ENCODE measurements at places on chromosomes 1 and 21.

DNA sequence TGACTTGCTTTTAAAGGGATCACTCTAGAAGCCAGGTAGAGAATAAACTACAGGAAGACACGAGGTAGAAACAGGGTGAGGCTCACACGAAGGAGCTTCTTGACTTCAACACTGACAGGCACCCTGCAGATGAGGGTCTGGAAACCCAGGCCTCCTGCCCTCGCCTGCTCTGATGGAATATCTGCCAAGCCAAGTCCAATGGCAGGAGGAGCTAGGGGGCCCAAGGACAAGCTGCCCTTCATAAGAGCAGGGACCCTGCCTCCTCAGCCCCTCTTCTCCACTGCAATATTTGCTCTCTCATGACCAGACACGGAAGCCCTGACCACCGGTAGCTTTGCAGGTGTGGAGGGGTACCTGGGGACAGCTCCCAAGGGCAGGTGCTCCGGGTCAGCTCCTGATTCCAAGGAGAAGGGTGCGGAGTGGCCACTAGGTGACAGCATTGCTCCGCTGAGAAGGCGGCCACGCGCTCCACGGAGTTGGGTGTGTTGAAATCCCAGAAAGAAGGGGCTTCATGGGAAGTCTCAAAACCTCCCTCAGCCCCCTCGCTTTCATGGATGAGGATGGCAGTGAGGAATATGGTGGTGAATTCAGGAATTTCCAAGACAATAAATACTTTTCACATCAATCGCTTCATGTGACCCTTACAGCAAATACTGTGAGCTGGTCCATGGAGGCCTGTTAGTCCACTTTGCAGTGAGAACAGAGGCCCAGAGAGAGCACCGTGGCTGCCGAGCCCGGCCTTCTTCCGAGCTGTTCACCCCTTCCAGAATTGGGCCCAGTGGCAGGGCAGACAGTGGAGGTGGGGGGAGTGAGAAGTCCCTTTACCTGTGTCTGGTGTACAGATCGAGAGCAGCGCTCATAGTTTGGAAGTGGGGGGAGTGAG, 33.2 kb upstream of the PAX7 start:
- DNase-seq: peak; percentile 14

DNA sequence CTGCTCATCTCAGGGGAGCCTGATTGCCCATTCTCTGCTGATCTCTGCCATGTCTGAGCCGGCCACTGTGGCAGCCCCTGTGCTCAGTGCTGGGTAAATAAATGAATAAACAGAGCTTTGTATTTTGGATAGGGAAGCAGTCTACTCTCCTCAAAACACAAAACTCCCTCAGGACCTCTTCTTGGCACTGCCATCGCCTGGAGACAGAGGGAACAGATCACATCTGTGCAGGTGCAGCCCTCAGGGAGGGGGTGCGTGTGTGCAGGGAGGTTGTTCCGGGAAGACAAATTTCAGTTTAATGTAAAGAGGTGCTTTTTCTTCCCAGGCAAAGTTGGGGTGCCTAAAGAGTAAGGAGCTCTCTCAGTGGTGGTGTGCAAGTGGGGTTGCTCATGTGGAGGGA, 7.7 kb upstream of the FAM167B start:
- peak; percentile 70 for DNase-seq

DNA sequence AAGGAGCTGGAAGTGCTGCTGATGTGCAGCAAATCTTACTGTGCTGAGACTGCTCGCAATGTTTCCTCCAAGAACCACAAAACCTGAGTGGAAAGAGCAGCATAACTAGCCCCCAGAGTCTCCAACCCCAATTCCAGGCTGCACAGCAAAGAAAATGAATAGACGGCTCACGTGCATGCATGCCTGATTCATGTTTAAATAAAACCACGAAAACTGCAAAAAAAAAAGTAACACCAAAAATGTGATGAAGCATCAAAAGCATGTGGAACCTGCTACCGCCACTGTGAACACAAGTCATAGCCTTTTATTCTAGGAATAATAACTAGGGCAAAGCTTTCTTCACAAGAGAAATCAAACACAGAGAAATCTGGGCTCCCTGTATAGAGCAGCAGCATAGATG, 9.6 kb upstream of the TRNP1 start:
- DNase-seq: no peak

- peak; percentile 72 for DNase-seq
Measured at GRCh38 chr1:32904797-32905196, 3.6 kb upstream of the TMEM54 start.

DNA sequence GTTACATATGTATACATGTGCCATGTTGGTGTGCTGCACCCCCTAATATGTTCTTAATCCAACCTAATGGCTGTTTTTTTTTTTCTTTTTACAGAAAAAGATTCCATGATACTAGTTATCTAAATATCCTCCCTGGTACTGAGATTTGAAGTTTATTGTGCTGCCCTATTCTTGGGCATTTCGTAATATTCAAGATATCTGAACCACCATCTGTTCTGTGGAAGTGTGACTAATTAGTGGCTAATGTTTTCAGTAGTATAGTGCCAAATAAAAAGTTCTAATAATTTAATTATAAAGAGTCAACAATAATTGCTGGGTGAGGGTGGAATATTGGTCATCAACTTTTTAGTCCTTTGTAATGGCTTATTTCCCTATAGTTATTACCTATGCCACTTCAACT, 217.5 kb downstream of the GABPA start:
- no peak for DNase-seq

- no peak for DNase-seq
Measured at GRCh38 chr1:197783510-197783948, 8.2 kb upstream of the DENND1B start.

- DNase-seq: peak; percentile 15
Measured at GRCh38 chr1:84998642-84999280, 1.8 kb upstream of the MCOLN2 start.

- DNase-seq: no peak
Measured at GRCh38 chr1:110221119-110221518, 11.0 kb downstream of the KCNC4 start.

DNA sequence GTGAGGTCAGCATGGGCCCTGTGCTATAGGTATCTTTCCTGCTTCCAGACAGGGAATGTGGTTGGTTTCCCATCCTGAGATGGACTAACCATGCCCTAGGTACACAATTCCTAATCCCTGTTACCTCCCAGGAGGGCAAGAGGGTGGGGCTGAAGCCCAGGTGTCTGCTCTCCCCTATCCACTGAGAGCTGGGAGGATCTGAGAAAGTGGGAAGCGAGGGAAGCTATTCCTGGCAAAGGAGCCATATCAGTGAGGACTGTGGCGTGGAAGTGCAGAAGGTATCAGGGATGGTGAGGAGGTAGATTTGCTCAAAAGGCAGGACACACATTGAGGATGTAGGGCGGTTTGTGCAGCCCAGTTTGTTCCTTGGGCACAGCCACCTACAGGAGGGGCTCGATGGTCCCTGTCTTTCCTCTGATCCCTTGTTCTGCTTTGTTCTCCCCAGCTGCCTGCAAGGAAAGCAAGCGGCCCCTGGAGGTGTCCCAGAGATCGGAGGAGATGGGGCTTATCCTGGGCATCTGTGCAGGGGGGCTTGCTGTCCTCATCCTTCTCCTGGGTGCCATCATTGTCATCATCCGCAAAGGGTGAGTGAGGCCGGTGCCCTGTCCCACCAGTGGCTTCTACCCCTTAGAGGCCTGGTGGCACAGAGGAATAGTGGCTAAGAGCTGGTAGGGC, 48.1 kb downstream of the PTPRU start:
- DNase-seq: no peak

GRCh38 chr1:171220081-171220420, 28.2 kb upstream of the FMO1 start:
- no peak for DNase-seq

- no peak for DNase-seq
Measured at GRCh38 chr1:39648496-39648895, 9.1 kb upstream of the HEYL start.

GRCh38 chr1:53484705-53485477, 25.7 kb downstream of the DMRTB1 start:
- DNase-seq: no peak

GRCh38 chr1:29129916-29130315, 6.2 kb upstream of the TMEM200B start:
- no peak for DNase-seq

- no peak for DNase-seq
Measured at GRCh38 chr1:230228236-230228897, 161.3 kb downstream of the GALNT2 start.

GRCh38 chr1:15788624-15789301, 18.7 kb downstream of the UQCRHL start:
- DNase-seq: no peak

DNA sequence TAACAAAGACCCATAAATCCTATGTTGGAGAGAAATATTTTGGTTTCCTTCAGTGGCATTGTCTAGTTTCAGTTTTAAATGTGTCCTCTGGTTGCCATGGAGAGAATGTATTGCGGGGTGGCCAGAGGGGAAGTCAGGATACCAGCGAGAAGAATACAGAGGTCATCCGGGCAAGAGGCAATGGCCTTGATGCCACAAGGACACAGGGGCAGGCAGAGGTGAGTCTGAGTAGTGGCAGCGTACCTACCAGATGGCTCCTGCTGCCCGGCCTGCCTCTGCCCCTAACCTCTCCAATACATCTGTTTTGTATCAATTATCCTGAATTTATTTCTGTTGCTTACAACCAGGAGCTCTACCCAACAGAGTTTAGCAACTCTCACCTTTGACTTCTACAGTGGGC, 14.9 kb downstream of the KLHDC7A start:
- DNase-seq: no peak

GRCh38 chr1:79255421-79255820, 248.9 kb upstream of the ADGRL4 start:
- DNase-seq: no peak

DNA sequence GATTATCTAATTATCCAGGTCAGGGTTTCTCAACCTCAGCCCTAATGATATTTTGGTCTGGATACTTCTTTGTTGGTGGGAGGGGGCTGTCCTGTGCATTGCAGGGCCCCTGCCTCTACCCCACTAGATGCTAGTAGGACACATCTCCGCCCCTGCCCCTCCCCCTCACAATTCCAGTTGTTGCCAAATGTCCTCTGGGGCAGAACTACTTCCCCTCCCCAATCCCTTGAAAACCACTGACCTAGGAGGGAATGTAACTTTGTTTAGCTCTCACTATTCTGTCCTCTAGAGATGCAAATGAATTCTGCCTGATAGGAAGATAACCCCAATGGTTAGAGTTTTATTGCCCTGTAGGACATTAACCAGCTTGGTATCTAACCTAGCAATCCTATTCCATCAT, 8.1 kb downstream of the CACNA1S start:
- DNase-seq: no peak

DNA sequence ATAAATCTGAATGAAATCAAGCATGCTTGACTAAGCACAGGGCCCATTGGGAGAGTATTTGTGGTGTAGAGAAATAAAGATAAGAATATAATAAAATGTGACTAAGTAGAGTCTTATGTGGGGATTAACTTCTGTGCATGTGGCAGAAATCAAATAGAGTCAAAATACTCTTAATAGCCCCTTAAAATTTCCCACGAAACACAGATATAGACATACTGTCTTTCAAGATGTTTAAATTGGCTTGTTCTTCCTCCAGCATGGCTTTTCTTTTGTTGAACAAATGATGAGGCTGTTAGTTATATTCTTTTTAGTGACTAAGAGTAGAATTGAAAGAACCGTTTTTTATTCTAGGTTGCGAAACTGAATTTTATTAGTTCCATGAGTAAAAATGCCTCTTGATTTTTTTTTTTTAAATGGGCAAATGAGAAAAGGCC, 112.3 kb downstream of the RPS6KC1 start:
- no peak for DNase-seq

DNA sequence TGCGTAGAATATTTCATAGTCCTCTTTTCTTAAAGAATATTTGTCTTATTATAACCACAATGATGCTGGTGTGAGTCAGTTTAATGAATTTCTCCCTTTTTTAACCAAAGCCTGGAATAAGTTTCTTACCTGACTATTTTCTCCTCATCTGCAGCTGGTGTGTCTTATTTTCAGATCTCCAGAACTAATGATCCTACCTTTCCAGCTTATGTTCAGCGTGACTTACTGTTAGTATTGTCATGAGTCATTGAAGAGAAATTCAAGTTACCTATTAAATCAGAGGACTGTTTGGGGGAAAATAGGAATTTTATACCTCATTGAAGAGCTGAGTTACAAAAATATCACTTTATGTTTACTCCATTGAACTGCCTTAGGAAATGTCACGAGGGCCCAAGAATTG, 482.1 kb downstream of the RWDD3 start:
- no peak for DNase-seq

- no peak for DNase-seq
Measured at GRCh38 chr1:147551036-147551435, 9.7 kb downstream of the BCL9 start.

- DNase-seq: no peak
Measured at GRCh38 chr1:204618148-204618760, 67.3 kb downstream of the LRRN2 start.

DNA sequence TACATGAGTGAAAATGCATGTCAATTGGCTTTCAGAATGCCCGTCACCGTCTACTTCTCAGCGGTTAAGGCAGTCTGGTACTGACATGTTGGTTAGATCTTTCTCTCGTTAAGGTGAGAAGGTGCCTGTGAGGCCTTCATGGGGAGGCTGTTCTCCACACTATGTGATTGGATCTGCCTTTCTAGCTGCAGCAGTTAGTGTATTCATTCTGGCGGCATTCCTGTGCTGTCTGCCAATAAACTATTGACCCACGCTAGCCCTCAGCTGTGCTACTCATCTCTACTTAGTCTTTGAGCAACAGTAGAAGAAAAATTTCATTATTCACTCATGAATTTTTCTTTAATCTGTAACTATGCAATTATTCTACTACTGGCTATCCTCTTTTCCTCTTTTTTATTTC, 32.0 kb downstream of the CCSAP start:
- DNase-seq: no peak

GRCh38 chr1:243977094-243977493, 74.0 kb upstream of the ZBTB18 start:
- no peak for DNase-seq

GRCh38 chr21:32626621-32627196, 14.5 kb upstream of the CFAP298 start:
- DNase-seq: no peak

GRCh38 chr21:30014886-30015285, 75.1 kb upstream of the GRIK1 start:
- no peak for DNase-seq

DNA sequence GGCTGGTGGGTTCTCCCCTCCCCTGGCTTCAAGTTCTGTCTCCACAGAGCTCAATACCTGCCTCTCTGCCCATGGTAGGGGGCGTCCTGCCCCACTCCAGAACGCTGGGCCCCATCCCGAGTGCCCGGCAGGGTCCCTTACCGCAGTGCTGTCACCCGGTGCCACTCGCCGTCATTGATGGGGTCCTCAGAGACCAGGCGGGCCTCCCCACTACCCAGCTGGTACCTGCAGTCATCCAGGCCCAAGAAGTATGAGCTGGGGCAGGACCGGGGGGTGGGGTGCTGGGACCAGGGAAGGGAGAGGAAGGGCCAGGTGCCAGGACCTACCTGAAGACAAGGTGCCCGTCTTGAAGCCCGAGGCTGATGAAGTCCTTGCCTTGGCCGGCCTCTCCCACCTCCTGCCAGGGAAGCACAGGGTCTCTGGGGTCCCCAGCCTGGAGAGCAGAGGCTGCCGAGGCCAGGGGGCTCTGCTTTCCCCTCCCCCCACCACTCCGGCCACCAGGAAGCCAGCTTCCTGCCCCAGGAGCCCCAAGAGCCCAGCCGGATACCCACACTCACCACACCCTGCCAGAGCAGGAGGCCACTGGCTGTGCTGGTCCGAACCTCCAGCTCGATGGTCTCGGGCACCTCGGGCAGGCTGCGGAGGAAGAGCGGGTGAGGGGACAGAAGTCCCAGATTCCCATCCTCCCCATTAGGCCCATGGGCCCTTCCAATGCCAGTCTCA, 12.1 kb downstream of the LDLRAD2 start:
- no peak for DNase-seq
